Daoy (cell line): ENCODE measurements at places on chromosomes 12 and 14. TPM values are rescaled to one million over a fixed set of nuclear protein-coding genes. Genes with fewer than 3 reads are reported as not detected.

SPTB gene
- total RNA-seq, result 1.3 and 2.2 TPM in 2 replicates

DHRS2 gene
- 5.9 and 7.6 TPM in 2 replicates for total RNA-seq

ACVRL1 gene
- 1.7 and 2.9 TPM in 2 replicates for total RNA-seq

CCDC177 gene
- total RNA-seq, result not detected in 2 replicates

LRRK2 gene
- total RNA-seq, result 0.92 and 1.5 TPM in 2 replicates

CPNE6 gene
- not detected in 2 replicates for total RNA-seq

CEP170B gene
- 13.5 and 16.7 TPM in 2 replicates for total RNA-seq

ALX1 gene
- 1.0 and 2.9 TPM in 2 replicates for total RNA-seq

SLC25A21 gene
- total RNA-seq, result 37.0 and 105 TPM in 2 replicates

TC2N gene
- total RNA-seq, result 3.1 and 5.7 TPM in 2 replicates

AMIGO2 gene
- total RNA-seq, result 159 and 164 TPM in 2 replicates

ADAM20 gene
- total RNA-seq, result 0.18 and 0.34 TPM in 2 replicates

LRP6 gene
- 5.1 and 6.3 TPM in 2 replicates for total RNA-seq

LMBR1L gene
- 18.2 and 19.6 TPM in 2 replicates for total RNA-seq

DTD2 gene
- total RNA-seq, result 39.5 and 43.7 TPM in 2 replicates

P2RX2 gene
- not detected in 2 replicates for total RNA-seq

LYZ gene
- total RNA-seq, result not detected in 2 replicates

PLEKHD1 gene
- 0.06 TPM in 1 of 2 replicates, not detected in the other for total RNA-seq

COCH gene
- total RNA-seq, result 35.5 and 43.5 TPM in 2 replicates

SERPINA3 gene
- total RNA-seq, result 1.3 TPM in 1 of 2 replicates, not detected in the other

RASSF9 gene
- total RNA-seq, result 0.34 and 0.80 TPM in 2 replicates

DTX1 gene
- 0.24 and 2.3 TPM in 2 replicates for total RNA-seq

VDR gene
- total RNA-seq, result 10.1 and 12.1 TPM in 2 replicates

MAP1LC3B2 gene
- total RNA-seq, result 0.17 TPM in 1 of 2 replicates, not detected in the other

CPM gene
- total RNA-seq, result 4.2 and 27.0 TPM in 2 replicates

KLRG1 gene
- 0.12 and 0.69 TPM in 2 replicates for total RNA-seq

OVCH1 gene
- total RNA-seq, result not detected in 2 replicates

KRT73 gene
- total RNA-seq, result not detected in 2 replicates

GPR135 gene
- total RNA-seq, result 1.8 and 4.1 TPM in 2 replicates

LRRIQ1 gene
- 0.51 and 1.6 TPM in 2 replicates for total RNA-seq
